ENCODE measurements at places on chromosomes 16 and 17.

GRCh38 chr16:64809876-64810629 lies 311.8 kb downstream of the CDH11 start:
- DNase-seq: no peak

DNA sequence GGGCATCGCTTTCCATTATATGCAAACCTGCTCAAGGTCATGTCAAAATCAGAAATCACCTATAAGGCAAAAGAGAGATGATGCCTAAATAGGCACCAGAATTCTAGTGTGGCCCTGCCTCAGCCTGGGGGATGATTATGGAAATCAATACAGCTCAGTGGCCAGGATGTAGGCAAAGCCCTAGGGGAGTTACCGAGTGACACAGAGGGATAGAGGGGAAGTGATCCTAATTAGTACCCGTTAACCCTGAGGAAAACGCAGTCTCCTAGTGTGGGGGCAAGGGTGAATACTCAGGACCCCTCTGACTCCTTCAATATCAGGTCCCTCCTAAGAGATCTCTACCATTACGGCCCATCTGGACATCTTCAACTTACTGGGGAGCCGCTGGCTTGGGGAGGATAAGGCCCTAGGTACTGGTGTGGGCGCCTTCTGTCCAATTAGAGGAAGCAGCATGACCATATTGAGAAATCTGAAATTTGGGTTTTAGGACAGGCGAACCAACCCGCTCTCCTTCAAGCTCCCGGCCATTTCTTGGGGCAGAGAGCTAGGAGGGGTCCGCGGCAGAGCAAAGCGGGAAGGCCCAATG lies 725 bp downstream of the NT5C3B start:
- DNase-seq: peak; percentile 46

DNA sequence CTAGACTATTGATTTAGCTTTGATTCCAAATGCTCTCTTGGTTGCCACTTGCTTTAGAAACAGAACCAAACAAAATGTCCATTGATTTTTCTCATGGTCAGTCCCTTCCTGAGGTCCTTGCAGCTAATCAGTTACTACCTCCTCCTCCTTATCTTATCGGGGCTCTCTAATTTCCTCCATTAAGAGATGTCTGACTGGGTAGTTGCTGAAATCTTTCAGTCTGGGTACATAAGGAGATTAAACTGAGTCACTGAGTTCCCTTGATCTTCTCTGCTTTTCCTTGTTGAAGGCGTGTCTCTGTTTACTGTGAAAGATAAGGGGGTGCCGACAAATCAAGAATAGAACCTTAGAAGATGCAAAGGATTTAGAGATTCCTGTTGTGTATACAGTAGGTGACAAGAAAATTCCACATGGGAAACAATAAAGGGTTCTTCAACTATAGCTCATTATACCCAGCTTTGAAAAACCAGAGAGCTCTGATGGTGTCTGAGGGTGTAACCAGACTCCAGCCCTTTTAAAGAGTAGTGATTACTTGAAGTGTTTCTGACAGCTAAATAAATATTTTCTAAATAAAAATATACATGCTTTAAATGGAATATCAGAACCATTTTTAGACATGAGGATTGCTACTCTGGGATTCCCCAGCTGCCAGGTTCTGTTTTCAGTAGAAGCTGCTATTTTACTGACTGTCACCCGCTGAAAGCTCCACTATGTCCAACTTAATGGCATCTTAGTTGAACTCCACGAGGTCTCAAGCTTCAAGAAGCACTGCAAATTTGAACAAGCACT lies 791.3 kb upstream of the SOX9 start:
- DNase-seq: no peak

DNA sequence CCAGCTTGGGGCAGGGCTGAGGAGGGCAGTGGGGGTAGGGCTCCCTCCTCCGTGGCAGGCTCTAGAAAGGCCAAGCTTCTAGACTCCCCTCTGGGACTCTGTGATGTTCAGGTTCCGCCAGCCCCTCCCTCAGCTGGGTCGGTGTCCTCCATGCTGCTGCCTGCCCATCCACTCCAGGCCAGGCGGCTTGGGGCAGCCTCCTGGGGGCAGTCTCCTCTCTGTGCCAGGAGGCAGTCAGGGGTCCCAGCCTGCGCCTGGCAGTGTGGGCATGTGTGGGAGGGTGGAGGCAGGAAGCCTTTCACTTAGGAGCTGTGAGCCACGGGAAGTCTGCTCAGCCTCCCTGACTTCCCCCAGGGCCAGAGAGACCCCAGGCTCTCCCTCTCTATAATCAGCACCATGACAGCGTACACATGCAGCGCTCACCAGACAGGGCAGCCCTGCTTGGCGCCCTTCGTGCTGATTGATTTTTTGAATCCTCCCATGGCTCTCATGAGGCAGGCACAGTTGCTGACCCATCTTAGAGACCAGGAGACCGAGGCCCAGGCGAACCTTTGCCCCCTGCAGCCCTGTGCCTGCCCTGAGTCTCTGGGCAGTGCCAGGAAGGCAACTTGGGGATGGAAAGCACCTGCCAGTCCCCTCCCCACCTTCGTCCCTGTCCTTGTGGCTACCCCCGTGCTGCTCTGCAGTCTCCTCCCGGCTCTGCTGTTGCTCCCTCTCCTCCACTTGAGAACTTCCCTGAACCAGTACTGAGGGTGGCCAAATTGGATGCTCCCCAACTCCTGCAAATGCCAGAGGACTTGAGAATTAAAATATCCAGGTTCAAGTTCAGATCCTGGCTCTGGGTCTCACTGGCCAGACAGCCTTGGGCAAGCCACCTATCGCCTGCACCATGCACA lies 234.7 kb upstream of the GSE1 start:
- no peak for DNase-seq

DNA sequence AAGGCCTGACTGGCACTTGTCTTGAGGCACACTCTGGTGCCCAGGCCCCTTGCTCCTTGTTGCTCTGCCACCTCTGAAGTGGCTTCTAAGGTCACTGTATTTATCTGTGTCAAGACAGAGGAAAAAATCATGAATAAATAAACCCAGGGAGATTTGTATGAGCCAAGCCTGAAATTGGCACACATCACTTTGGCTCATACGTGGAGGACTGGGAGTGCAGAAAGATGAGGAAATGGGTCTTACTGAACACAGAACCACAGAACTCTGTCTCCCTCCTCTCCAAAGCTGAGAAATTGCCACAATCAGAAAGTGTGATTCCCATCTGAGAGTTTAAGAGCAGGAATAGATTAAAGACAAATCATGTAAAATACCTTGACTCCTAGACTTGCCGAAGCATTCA lies 27.1 kb upstream of the C16orf78 start:
- no peak for DNase-seq

DNA sequence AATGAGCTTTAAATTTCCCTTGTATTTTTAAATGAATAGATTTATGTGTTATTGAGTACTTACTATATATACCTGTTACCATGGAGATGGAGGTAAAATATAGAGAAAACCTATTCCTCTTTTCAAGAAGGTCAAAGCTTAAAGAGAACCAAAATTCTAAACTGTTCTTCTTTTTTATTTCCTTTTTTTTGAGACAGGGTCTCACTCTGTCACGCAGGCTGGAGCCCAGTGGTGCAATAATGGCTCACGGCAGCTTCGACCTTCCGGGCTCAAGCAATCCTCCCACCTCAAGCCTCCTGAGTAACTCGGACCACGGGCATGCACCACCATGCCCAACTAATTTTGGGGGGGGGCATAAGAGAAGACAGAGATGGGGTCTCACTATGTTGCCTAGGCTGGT lies 25.0 kb upstream of the TMEM97 start:
- no peak for DNase-seq

- no peak for DNase-seq
Observed at GRCh38 chr16:13315642-13316427, 414.4 kb downstream of the SHISA9 start.

DNA sequence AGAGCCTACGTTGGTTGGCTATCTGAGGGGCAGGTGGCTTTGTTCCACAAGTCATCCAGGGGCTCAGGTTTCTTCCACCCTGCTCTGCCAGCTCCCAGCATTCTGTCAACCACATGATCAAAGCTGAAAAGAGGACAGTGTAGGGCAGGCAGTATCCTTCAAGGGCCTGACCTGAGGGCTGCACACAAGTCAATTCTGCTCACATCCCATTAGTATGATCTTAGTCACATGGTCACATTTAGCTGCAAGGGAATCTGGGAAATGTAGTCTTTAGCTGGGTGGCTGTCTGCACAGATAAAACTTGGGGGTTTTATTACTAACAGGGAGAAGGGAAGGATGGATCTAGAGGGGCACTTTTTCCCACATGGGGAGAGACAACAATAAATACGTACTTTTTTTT lies 97.3 kb downstream of the SALL1 start:
- no peak for DNase-seq

GRCh38 chr16:87740441-87740840 lies 25.3 kb downstream of the KLHDC4 start:
- no peak for DNase-seq

GRCh38 chr17:81923302-81924260 lies 4.0 kb downstream of the MAFG start:
- no peak for DNase-seq

GRCh38 chr17:79802736-79803420 lies 6.0 kb upstream of the CBX8 start:
- DNase-seq: no peak

DNA sequence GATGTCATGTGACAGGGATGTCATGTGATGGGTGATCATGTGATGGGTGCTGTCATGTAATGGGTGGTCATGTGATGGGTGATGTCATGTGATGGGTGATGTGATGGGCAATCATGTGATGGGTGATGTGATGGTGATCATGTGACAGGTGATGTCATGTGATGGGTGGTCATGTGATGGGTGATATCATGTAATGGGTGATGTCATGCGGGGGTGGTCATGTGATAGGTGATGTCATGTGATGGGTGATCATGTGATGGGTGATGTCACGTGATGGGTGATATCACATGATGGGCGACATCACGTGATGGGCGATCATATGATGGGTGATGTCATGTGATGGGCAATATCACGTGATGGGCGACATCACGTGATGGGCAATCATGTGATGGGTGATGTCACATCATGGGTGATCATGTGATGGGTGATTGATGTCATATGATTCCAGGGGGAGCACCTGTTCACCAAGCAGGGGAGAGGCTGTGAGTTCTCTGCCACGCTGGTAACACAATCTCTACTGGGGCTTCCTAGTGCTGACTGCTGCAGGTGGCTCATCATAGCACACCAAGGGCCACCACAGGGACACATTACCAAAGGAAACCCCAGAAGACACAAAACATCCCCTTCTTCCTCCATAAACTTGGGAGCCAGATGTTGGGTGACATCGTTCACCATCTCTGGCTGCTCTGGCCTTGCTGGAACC lies 16.5 kb downstream of the CD300LB start:
- peak; percentile 19 for DNase-seq

GRCh38 chr17:41004397-41004796 lies 4.5 kb downstream of the KRTAP3-1 start:
- DNase-seq: no peak

DNA sequence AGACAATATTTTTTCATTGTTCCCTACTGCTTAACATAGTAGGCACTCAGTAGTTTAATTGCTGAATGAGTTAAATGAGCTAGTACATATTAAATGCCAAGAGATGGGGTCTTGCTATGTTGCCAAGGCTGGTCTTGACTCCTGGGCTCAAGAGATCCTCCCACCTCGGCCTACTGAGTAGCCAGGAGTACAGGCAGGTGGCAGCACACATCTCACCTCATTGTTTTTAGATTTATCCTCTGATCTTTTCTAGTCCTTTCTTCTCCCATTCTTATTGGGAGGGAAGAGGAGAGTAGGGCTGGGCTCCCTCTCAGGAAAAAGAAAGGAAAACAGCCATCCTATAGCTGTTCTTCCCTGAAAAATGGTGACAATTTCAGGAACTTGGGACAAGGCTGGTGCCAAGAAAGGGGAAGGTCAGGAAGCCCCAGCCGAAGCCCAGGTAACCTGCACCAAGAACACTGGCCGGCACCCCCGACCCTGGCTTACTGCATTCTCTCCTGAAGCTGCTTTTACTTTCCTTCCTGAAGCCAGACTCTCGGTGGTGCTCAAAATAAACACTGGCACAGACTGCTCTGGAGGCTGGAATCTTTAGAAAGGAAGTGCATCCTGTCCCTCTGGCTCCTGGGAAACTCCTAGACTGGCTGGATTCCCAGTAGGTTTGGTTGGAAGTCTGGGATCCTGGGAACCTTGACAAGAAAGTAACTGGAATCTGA lies 2.7 kb downstream of the TNFAIP1 start:
- DNase-seq: no peak

DNA sequence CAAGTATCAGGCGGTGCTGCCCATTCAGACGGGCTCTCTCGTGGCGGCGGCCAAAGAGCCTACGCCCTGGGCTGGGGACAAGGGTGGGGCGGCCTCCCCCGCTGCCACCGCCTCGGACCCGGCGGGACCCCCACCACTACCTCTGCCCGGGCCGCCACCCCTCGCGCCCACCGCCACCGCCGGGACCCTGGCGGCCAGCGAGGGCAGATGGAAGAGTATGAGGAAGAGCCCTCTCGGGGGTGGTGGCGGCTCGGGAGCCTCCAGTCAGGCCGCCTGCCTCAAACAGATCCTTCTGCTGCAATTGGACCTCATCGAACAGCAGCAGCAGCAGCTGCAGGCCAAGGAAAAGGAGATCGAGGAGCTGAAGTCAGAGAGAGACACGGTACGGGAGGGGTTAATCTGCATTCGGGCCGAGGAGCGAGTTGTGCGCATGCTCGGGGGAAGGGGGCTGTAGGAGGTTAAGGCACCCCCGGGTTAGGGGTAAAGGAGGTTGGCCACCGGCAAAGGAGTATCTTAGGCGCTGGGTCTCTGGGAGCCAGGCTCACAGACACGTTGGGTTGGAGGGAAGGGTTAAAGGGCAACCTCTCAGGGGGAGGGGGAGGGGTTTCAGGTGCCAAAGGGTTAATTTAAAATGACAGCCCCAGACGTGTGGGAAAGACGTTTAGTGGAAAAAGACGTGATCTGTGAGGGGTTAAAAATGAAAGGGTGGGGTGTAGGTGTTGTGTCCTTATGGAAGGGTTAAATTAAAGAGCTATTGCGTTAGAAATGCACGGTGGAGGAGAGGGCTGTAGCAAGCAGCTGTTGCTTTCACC lies 1.4 kb downstream of the MSL1 start:
- DNase-seq: peak; percentile 74

DNA sequence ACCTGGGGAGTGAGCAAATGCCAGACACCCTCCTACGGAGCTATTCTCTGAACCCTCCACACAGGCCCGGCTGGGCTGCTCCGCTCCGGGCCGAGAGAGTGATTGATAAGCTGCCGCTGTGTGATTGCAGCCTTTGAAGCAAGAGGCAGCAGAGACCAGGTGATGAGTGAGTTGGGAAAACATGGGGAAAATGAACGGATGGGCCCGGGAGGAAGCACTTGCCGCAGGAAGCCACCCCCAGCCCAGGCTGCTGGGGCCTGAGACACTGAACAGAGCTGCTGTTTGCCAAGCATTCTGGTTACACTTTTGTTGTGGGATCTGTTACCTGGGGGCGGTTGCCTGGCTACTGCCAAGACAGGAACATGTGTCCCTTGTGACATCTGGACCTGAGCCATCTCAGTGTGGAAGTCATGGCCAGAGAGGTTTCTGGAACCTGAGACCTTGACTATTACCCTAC lies 46.4 kb upstream of the KLHDC4 start:
- DNase-seq: no peak

GRCh38 chr16:31531096-31531495 lies 3.4 kb downstream of the AHSP start:
- no peak for DNase-seq

GRCh38 chr17:65797101-65797500 lies 235.7 kb upstream of the AXIN2 start:
- no peak for DNase-seq
